ENCODE measurements at places on chromosomes 6 and 20.
A peak's percentile ranks its signal among the peaks of the same experiment; 100 is the strongest.

- peak; percentile 44 for DNase-seq
These were observed 54.3 kb downstream of the MYLIP start for GRCh38 chr6:16183187-16183664.

DNA sequence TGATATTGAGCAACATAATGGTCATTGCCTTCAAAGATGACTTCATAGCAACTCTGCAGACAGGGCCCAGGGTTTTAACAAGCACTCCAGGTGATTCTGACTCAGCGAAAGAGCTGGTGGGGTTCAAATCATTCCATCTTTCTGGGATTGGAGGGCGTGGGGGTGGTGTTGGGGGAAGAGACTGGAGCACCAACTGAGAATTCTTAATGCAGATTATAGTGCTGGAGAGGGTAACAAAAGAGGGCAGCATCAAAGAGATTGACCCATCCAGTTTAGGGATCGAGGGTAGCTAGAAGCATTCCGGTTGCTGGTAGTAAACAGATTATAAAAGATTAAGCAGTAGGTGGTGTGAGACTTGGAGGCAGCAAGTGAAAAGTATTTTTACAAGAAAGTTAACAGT is 15.9 kb downstream of the PFDN4 start:
- DNase-seq = no peak

GRCh38 chr6:12369781-12370262 is 79.7 kb downstream of the EDN1 start:
- no peak for DNase-seq

DNA sequence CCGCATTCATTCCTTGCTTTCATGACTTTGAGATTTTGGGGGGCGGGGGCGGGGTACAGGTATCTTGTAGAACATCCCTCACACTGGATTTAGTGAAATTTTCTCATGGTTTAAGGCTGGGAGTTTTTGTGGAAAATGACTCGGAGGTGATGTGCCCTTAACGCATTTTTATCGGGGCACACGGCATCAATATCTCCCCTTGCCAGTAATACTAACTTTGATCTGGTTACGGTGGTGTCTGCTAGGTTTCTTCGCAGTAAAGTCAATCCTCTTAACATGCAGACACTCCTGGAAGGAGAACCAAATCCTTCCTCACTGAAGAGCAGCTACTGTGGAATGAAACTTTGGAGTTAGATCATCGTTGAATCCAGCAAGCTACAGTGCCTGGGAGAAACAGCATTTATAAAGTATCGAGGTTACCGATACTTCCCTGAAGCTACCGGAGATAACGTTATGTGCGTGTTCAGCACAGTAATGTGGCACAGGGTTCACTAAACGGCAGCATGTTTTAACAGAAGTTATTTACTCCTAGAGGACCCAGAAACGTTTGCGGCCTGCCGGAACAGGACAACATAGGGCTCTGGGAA is 1.2 kb upstream of the DYNLRB1 start:
- no peak for DNase-seq

DNA sequence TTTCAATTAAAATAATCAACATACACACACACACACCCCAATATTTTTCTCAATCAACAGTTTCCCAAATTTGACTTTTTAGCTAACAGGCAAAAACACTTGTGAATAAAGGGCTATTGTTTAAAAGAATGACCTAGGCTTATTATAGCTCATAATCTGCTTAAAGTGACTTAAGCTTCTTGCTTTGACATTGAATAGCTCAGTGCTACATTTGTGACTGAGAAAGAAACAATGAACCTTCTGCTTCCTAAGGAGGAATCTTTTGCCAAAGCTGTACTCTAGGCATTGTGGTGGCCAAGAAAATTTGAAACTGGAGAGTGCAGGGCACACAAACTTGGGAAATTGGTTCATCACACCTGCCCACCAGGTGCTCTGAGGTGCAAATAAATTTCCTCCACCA is 282.0 kb downstream of the SYNE1 start:
- DNase-seq = no peak

DNA sequence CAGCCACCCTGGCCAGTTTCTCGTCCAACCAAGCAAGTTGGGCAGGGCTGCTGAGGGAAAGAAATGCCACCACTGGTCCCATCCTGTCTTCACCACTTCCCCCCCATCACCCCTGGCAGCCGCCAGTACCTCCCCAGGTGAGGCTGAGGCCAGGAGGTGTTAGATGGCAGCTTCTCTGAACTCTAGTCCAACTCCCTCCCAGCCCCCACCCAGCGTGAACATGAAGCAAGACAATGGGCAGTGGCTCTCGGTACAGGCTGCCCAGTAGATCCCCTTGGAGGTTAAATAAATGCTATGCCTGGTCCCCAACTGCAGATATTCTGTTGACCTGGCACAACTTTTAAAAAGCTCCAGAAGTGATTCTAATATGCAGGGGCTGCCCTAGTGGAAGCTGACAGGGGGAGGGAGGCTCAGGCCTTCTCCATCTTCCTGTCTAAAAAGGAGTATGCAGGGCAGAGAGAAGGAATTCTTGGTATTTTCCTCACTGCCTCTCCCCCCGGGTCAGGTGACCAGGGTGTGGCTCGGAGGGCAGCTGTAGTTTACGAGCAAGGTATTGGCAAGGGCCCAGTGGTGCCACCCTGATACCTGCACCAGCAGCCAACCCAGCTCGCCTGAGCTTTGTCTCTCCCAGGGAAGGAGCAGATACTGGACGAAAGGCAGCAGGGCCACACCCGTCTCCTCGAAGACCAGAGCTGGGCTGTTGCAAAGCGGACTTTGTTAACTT is 25.7 kb downstream of the KCNK5 start:
- peak; percentile 89 for DNase-seq

DNA sequence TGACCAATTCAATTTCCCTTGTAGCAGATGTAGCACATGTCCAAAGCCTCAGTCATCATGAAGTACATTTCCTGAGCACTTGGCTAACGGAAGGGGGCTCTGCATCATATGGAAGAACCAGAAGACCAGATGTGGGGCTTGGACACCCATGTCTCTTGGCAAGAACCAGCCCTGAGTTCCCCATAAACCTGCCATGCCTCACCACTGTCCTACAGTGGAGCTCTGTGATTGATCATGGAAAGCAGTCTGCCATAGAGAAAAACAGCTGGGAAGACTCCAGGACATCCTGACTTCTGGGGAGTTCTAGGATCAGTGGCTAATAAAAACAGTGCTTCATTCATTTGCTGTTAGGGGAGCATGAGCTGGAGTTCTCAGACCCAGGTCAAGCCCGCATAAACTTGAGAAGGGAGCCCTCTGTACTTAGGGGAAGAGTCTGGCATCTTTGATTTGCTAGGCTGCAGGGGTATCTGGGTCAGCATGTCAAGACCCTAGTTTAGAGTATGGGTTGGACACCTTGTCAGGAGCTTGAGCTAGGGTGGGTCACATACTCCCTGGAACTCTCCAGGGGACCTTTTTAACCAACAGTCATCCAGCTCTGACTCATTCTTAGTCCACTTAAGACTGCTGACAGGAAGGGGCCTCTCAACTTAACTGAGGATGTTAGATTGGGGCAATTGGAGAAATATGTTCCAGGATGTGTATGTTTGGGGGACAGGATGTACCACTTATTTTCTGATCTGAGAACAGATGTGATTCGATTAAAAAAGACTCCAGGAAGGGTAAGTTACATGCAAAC is 26.3 kb upstream of the TRAM2 start:
- no peak for DNase-seq

Measured in urothelium cell line (cell line).